ENCODE measurements at places on chromosomes 16 and 17.

GRCh38 chr17:57982452-57983170, 5.4 kb downstream of the VEZF1 start:
- DNase-seq: no peak

GRCh38 chr17:6439951-6440350, 4.3 kb upstream of the PIMREG start:
- DNase-seq: no peak

DNA sequence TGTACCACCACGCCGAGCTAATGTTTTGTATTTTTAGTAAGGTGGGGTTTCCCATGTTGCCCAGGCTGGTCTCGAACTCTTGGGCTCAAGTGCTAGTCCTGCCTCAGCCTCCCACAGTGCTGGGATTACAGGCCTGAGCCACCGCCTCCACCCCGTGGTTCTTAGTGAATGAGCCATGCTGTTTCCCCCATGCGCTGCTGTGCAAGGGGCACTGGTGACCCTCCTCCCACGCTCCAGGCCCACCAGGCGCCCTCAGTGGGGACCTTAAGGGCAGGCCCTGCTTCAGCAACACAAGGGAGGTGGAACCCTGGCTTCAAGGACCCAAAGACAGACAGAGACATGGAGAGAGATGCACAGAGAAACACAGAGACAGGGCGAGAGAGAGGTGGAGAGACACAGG, 15.4 kb upstream of the NUDT16L1 start:
- no peak for DNase-seq

- no peak for DNase-seq
Measured at GRCh38 chr17:71361656-71362450, 759.0 kb upstream of the SOX9 start.

- no peak for DNase-seq
Measured at GRCh38 chr17:66135896-66136295, 56.0 kb downstream of the CEP112 start.

GRCh38 chr16:23029733-23030420, 119.4 kb downstream of the USP31 start:
- DNase-seq: no peak

DNA sequence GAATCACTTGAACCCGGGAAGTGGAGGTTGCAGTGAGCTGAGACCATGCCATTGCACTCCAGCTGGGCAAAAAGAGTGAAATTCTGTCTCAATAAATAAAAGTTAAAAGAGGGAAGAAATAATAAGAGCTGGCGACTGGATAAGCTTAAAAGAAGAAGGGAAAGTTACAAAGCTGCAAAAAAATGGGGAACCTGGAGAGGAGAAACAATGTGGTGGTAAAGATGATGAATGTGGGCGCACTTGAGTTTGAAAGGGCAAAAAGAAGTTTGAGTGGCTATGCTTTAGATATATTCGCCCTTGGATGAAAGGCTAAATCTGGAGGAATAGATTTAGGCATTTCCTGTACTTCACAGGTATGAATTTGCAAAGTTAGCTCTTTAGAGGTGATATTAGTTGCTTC, 53.0 kb upstream of the YPEL2 start:
- no peak for DNase-seq

DNA sequence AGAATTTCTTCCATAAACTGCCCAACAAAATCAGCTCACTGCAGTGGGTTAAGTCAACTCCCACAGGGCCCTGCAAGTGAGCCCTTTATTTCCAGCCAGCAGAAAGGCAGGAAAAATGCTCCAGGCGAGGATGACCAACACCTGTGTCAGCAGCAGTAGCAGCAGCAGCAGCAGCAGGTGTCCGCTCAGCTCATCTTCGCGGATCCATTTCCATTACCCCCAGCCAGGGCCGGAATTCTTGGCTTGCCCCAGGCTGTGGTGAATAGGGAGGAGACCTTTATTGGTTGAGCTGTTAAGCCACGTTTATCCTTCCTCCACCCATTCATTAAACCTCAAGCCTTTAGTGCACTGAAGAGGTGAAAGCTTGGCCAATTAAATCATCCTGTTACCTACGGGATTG, 46.2 kb downstream of the MARCHF10 start:
- DNase-seq: no peak

DNA sequence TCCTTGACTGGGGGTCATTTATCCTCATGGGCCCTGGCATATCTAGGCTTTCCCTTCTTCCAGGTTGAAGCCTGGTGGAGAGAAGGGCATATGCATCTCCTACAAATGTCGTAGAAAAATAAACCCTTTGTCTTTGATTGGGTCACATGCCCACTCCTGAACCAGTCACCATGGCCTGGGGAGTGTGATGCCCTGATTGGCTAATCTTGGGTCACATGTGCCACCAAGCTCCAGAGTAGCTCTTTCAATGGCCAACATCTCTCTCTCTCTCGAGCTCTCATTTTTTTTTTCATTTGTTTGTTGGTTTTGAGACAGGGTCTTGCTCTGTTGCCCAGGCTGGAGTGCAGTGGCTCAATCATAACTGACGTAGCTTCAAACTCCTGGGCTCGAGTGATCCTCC, 5.6 kb upstream of the XPO6 start:
- DNase-seq: peak; percentile 21

GRCh38 chr17:62757500-62757951, 50.6 kb downstream of the MARCHF10 start:
- no peak for DNase-seq

- DNase-seq: no peak
Measured at GRCh38 chr16:56190677-56191155, 573 bp upstream of the GNAO1 start.

DNA sequence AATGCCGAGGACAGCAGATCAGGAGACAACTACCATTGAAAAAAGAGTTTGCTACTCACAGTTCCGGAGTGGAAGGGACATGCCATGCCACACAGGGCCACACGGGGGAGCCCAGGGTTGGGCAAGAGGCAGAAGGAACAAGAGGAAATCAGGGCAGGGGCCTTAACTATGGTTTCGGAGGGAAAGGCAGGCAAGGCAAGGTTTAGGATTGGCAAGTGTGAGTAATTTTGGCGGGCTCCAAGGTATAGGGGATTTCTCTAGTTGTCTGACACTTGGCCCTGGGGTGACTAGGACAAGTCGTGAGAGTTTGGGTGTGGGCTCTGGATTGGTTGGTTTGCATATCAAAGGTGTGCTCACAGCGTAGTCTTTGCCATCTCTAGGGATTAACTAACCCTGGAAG, 27.0 kb upstream of the NTN1 start:
- peak; percentile 84 for DNase-seq

DNA sequence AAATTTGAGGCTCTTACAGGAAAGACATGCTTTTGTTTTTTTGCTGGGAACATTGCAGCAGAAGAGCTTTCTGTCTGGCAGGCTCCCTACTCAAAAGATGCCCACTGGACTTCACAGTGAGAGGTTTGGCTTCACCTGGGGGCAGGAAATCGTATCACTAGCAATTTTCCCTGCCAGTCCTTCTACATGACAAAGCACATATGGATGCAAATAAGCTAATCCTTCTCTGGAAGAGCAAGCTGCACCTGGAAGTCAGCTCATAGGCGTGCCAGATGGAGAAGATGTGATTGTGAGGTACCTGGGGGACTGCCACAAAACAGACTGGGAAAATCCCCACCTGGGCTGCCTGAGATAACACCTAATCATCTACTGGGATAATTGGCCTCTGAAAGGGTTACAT, 195.0 kb upstream of the CPHXL start:
- no peak for DNase-seq

GRCh38 chr17:30332057-30332542, 1.8 kb downstream of the TMIGD1 start:
- peak; percentile 82 for DNase-seq

- DNase-seq: no peak
Measured at GRCh38 chr17:76685366-76685765, 25.4 kb downstream of the MXRA7 start.

DNA sequence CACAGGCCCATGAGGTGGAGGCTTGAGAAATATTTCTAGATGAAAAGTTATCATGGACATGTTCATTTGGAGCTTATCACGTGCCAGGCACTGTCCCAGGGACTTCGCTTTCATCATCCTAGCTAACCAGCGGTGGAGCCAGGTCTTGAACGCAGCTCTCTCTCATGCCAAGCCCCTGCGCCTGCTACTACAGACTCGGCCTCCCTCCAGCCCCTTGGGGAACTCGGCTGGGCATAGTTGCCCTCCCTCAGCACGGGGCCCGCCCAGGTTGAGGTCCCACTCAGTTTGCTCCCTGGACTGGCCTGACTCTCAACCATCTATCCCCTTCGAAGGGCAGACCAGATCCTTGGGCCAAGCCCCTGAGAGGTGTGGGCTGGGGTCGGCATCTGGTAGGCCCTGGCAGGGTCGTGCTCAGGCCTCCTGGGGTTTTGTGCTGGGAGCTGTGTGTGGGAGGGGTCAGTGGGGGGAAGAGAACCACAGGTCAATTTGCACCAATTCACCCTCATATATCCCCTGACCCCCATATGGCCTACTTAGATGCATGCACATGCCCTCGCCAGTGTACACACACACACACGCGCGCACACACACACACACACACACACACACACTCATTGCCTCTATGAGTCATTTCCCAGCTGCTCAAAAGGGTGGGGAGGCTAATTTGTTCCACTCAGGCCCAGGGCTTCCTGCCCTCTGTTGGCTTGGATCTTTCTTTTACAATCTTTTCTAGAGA, 12.1 kb upstream of the SCN4A start:
- DNase-seq: peak; percentile 57

DNA sequence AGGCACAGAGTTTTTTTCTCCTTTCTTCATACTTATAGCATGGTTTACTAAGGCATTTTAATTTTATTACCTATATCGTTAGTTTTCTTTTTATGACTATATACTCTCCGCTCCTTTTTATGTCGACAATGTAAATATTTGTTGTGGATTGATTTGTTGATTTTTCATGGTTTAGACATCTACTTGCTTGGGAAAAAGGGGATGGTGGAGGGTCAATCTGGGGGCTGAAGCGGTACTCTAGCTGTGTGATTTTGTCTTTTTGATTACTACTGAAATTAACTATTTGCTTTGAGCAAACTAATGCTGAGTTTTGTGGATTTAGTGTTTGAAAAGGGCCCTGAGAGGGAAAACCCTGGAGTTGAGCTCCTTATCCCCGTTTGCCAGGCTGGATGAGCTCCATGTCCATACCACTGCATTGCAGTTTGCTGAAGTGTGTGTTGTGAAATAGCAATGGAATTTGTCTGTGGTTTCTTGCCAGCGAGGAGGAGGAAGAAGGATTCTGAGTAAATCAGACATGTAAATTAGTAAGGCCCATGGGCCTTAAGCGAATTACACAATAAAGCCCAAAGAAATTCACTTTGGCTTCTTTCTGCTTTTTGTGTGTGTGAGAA, 72.0 kb downstream of the FTO start:
- no peak for DNase-seq

DNA sequence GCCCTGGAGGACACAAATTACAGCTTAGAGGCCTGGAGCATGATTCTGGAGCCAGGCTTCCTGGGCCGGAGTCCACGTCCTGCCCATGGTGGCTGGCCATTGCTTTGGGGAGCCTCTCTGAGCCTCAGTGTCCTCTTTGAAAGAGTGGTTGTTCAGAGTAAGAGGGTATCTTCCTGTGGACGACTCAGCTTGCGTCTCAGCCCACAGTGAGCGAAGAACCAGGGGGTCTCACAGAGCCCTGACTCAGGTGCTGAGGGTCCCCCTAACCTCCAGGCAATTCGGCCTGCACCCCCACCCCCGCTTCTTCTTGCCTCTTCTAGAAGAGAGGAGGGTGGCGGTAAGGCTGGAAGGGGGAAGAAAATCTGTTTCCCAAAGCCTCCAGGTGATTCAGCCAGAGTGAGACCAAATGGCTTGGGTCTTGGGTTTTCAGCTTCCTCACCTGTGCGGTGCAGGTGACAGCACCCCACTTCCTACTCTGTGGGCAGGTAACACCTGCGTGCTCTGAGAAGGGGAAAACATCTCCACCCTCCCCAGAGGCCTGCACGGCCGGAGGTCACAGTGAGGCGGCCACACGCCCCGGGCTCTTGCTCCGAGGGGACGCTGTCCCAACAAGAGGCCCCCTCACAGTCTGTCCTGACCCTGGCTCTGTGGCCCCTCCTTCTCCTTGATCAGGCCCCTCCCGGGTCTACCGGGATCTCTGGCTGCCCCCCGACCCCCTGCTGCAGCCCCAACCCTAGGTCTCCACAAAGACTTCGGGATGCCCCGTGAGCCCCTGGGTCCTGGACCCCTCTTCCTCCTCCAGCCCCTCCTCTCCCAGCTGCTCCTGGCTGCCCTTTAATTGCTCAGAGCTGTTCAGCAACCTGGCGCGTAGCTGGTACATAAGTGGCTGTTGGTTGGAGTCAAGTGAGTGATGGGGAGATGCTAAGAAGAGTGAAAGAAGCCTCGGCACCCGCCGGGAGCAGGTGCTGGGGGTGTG, 119.2 kb downstream of the METRNL start:
- DNase-seq: no peak

DNA sequence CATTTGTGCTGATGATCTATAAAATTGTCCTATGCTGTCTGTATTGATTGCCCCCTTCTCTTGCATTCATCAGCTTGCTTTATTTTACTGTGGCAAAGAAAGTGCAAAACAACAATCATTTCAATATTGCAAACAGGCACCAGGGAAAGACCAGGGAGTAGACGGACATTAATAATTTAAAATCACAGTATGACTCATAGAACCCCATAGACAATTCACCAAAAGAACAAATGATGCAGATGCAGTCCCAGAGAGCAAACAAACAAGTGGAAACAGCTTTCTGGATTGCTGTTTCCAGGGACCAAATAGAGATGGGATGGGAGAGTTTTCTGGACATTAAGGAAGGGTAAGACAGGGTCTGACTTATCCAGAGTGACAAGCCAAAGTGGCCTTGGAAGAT, 70.1 kb downstream of the ABCC12 start:
- DNase-seq: no peak

DNA sequence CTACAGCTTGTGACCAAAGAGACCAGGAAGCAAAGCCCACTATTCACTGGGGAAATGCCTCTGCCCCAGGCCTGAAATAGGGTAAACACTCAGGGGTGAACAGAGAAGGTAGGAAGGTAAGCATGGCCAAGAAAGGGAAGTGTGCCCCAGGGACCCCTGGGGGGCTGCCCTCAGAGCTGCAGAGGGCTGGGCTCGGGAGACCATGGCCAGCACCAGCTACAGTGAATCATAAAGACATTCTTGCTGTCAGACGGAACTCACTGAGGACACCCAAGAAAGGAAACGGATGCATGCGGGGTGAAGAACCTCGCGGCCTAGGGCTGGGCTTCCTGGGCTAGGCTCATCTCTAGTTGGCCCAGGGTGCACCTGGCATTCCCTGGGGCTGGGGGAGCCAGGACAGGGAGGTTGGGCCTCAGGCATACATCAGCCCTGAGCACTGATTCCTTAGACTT, 9.6 kb downstream of the HIC1 start:
- DNase-seq: no peak

- no peak for DNase-seq
Measured at GRCh38 chr16:72125635-72126428, 32.2 kb downstream of the DHX38 start.

Measured in GM12865 (cell line).